ENCODE measurements at places on chromosomes 3 and 15.
A peak's percentile ranks its signal among the peaks of the same experiment; 100 is the strongest.

- no peak for DNase-seq
Observed at GRCh38 chr3:74145277-74145676, 469.2 kb downstream of the CNTN3 start.

GRCh38 chr3:46989146-46989810, 9.8 kb downstream of the NBEAL2 start:
- no peak for DNase-seq

DNA sequence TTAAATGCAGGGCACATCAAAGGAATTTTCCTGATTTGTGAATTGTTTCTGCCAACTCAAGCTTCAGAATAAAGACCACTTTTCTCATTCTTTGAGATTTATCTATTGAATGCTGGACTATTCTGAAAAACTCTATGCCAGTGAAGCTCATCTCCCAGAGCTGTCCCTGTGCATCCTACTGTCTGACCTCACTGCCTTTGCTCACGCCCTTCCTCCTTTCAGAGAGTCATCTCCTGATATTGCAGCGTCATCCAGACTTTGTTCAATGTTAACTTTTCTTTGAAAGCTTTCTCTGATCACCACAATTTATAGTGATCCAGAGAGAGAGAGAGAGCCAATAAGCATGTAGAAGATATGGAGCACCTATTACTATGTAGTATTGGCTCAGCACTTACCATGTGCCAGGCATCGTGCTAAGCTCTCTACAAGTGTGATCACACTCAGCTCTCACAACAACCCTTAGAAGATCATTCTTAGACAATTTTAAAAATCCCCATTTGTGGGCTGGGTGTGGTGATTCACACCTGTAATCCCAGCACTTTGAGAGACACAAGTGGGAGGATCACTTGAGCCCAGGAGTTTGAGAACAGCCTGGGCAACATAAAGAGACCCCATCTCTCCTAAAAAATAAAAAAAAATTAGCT, 30.2 kb upstream of the TLE3 start:
- DNase-seq, result no peak

- DNase-seq, result no peak
Observed at GRCh38 chr3:105790534-105790933, 78.3 kb downstream of the CBLB start.

DNA sequence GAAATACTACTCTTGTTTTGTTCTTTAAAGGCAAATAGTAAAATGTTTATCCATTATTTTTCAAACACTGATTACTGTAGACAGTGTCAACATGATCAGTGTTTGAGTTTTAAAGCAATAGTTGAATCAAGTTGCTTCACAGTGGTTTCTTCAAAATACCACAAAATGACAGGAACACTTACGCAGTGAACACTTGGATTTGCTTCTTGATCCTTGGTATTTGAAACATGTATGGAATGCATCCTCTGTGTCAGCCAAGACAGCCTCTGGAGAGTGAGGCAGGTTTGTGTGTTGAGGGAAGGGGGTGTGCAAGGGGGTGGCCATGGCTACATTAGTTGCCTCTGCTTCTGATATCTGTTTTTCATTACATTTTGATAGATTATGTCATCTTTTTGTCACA, 413.0 kb downstream of the RBMS3 start:
- no peak for DNase-seq

DNA sequence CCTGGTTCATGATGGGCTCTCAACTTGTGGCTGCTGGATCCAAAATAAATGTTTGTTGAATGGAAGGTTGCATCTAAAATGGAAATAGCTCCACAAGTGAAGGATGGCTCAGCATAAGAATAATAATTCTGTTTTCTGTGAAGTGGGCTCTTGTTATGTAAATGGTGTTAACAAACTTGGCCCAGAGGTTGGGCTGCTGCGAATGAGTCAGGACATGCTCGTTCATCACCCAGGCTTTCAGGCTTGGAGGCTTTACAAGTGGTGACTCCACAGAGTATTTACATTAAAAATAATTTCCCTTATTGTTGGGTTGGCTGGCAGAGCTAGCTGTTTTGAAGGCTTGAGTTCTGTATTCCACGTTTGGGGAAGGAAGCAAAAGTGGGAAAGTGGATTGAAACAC, 60.5 kb downstream of the ITGB5 start:
- no peak for DNase-seq

DNA sequence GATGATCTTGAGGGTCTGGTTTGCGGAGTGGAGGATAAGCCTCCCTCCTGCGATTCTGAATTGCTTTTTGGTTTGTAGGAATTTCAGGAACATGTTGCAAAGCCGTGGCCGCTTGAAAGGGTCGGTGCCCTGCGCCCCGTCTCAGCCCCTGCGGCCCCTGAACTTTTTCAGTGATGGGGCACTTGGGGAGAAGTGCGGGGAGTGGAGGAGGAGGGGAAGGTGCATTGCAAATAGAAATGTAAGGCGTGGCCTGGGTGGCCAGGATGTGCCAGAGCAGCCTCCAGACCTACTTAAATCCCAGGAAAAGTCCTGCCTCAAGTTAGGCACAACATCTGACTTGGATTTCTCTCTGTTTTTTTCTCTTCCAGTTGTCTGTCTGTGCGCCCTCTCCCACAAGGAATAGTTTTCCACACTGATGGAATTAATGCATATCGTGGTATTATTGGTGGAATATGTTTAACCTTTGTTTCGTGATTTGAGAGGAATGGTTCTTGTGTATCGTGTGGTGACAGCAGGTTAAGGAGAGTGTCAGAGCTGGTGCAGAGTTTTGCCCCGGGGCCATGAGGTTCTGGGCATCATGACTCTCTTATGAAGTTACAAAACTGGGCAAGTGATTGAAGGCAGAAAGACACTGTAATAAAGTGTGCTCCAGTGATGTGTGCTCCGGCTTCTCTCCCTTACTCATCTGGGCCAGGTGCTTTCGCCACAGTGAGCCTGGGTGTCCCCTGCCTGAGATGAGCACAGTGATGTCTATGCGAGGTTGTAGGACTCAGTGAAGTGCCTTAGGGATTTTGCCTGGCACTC, 153.8 kb downstream of the PGPEP1L start:
- no peak for DNase-seq

- no peak for DNase-seq
Observed at GRCh38 chr15:35289024-35289617, 204.0 kb upstream of the NANOGP8 start.

GRCh38 chr15:62706317-62706716, 336.2 kb upstream of the TPM1 start:
- DNase-seq, result no peak

DNA sequence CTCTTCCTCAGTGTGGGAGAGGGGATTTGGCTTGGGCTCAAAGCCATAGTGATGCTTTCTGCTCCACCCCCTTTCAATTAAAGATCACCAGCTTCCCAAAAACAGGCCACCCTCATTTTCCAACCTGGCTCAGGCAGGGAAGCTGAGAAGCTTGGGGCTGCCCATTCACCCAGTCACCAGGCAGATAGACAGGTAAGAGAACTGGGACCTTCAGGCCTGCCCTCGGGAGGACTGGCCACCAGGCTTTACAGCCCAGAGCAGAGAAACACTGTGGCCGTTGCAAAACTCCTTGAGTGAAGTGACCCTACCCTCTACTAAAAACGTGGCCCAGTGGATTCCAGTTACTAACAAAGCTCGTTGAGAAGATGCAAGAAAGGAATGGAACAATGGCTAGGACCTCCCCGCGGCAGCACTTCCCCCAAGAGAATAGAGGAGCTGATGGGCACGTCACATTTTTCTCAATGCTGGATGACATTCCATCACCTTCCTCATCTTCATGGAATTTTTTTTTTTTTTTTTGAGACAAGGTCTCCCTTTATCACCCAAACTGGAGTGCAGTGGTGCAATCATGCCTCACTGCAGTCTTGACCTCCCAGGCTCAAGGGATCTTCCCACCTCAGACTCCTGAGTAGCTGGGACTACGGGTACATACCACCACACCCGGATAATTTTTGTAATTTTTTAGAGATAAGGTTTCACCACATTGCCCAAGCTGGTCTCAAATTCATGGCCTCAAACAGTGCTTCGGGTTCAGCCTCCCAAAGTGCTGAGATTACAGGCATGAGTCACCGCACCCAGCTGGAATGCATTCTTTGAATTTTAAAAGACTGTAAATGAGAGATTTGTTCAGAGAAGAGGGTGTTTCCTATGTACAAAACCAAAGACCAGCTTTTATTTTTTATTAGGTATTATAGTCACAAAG, 37.9 kb downstream of the LIPC start:
- no peak for DNase-seq

GRCh38 chr3:135041601-135042000, 246.5 kb downstream of the EPHB1 start:
- DNase-seq, result no peak

DNA sequence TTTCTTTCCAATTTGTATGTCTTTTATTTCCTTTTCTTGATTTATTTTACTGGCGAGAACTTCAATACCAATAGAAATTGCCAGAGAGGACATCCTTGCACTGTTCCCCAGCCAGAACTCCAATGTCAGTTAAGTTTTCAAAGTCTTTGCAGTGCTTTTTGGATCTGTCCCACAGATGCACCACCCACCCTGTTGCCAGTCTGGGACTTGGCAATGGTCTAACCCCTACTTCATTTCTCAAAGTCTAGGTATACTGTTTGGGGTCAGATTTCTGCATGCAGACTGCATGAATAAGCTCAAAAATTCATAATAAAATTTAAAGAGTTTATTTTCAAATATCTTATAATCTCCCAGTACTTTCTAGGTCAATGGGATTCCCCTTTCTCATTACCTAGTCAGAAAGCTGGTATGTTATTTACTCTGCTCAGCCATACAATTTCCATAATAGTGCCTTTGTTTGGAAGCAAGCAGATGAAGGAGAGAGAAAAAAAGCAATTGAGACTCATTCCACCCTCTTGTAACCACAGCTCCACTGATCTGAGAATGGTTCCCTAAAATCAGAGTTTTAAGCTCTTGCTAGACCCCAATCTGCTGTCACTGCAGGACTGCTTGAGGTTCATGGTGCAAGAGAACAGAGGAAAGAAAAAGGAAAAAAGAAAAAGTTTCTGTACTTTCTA, 125.9 kb upstream of the PLXND1 start:
- no peak for DNase-seq

GRCh38 chr3:40869939-40870338, 329.4 kb upstream of the CTNNB1 start:
- no peak for DNase-seq

DNA sequence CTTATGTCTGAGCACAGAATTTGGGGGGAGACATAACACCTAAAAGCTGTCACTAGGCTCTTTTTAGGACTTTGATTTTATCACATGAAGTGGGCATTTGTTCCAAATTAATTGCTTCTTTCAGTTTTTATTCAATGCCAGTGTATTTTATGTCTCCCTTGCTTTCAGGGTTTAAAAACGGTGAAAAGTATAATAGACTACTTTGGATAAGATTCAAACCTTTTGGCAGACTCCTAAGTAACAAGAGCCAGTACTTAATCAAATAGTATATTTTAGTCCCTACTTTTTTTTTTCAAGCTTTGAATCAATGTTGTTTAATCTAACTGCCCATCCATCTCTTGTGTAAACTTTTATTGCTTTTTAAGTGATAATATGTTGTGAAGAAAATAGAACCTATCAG, 847.2 kb upstream of the DPPA4 start:
- no peak for DNase-seq

DNA sequence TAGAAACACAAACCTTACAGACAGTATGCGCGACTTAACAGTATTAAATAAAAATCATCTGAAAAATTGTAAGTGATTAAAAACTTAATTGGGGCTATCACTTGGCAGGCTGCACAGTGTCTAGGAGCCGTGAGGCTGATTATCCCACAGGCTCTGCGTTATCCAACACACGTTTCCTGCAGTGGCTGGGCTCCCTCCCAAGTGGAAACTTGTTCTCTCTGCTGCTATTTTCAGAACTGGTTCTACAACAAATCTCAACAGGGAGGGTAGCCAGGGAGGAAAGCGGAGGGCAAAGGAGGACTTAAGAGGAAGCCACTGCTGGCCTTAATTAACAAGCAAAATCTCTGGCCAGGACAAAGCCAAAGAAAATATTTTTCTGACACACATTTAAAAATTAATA, 555.2 kb downstream of the MAGI1 start:
- DNase-seq, result peak; percentile 83

GRCh38 chr15:101349047-101349951, 54.3 kb upstream of the SNRPA1 start:
- DNase-seq, result no peak

GRCh38 chr3:71172951-71173350, 410.6 kb downstream of the FOXP1 start:
- no peak for DNase-seq

GRCh38 chr3:141430316-141430715, 56.5 kb upstream of the RASA2 start:
- no peak for DNase-seq

GRCh38 chr3:177110895-177111294, 86.4 kb downstream of the TBL1XR1 start:
- DNase-seq, result no peak

- DNase-seq, result no peak
Observed at GRCh38 chr3:187458921-187459320, 90.7 kb downstream of the RTP4 start.

- DNase-seq, result no peak
Observed at GRCh38 chr15:39191871-39192291, 389.0 kb upstream of the THBS1 start.

GRCh38 chr3:189978753-189979152, 141.9 kb downstream of the P3H2 start:
- no peak for DNase-seq

GRCh38 chr15:66933932-66934867, 131.2 kb upstream of the SMAD3 start:
- DNase-seq, result no peak

- no peak for DNase-seq
Observed at GRCh38 chr3:84906065-84906464, 52.7 kb upstream of the CADM2 start.

DNA sequence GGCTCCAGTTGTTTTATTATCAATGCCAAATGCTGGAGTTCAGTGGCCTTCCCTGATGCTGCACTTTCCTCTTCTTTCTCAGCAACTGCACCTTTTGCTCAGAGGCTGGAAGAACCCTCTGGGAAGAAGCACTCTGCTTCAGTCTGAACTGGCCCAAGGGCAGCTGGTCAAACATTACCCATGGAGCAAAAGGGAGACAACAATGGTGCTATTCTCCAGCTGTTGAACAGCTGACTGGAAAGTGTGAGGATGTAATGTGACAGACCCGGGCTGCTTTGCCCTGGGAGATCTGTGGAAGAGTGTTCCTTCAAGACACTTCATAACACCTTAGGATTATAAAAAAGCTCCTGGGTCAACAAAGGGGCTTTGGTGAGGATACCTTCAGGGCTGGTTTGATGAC, 84.9 kb downstream of the EPHB1 start:
- no peak for DNase-seq

Measured in heart left ventricle (tissue), 16 donors.